ENCODE measurements at places on chromosomes 7 and 10.

DNA sequence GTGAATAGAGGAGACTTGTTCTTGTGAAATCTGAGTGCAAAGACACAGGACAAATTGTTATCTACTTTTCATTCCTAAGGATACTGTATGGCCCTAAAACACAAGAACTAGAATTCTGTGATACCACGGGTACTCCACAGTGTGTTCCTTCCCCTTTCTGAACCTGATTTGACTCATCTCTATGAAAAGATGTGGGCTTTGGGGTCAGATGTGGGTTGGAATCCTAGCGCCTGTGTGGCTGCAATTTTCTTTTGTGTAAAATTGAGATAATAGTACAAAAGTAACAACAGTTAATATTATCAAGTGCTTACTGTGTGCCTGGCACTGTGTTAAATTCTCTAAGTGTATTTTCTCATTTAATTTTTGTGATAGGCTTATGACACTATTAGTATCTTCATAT lies 8.1 kb downstream of the SRGN start:
- H3K27ac ChIP-seq = no peak overlapping the region
- H3K27me3 ChIP-seq = no peaks in the 10 kb centered on the region
- no peak for DNase-seq
- H3K4me1 ChIP-seq = peaks cover 59% of the 10 kb centered on the region
- H3K36me3 ChIP-seq = peaks cover 56% of the 10 kb centered on the region

GRCh38 chr7:138512885-138513284 lies 52.8 kb downstream of the TRIM24 start:
- H3K4me3 ChIP-seq = no peak overlapping the region
- H3K27ac ChIP-seq = no peak overlapping the region
- no peak for DNase-seq
- H3K36me3 ChIP-seq = peaks cover 68% of the 10 kb centered on the region
- H3K4me1 ChIP-seq = peaks cover 10% of the 10 kb centered on the region

GRCh38 chr10:126434235-126434634 lies 46.0 kb upstream of the ADAM12 start:
- no peak overlapping the region for H3K27ac ChIP-seq
- no peak for DNase-seq
- H3K27me3 ChIP-seq = peaks cover 3% of the 10 kb centered on the region
- no peaks in the 10 kb centered on the region for H3K4me1 ChIP-seq

DNA sequence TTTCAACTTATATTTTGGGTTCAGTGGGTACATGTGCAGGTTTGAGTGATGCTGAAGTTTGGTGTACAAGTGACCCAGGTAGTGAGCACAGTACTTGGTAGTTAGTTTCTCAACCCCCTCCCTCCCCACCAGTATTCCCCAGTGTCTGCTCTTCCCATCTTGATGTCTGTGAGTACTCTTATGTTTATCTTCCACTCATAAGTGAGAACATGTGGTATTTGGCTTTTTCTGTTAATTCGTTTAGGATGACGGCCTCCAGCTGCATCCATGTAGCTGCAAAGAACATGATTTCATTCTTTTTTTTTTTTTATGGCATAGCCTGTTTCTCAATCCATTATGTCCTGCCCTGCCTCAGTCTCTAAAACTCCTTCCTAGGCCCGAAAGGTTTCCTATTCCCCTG lies 222.1 kb downstream of the WDR37 start:
- H3K4me3 ChIP-seq = no peak overlapping the region
- H3K4me1 ChIP-seq = no peaks in the 10 kb centered on the region
- no peak for DNase-seq
- no peaks in the 10 kb centered on the region for H3K36me3 ChIP-seq

GRCh38 chr10:5196702-5197113 lies at the start of gene AKR1C4:
AKR1C4 (plus strand) TSS chr10:5196837; CDS start chr10:5196868, 31 bp downstream.
- no peak within 1 kb of the TSS for H3K27ac ChIP-seq
- DNase-seq = no peak
- H3K4me1 ChIP-seq = no peaks in the 10 kb centered on the region
- no peaks in the 10 kb centered on the region for H3K36me3 ChIP-seq
- H3K4me3 ChIP-seq = no peak within 1 kb of the TSS

- no peaks in the 10 kb centered on the region for H3K36me3 ChIP-seq
- H3K27me3 ChIP-seq = peaks cover 3% of the 10 kb centered on the region
- H3K27ac ChIP-seq = no peak overlapping the region
- H3K4me1 ChIP-seq = no peaks in the 10 kb centered on the region
These were observed 14.3 kb upstream of the ELOVL3 start for GRCh38 chr10:102211615-102212299.

DNA sequence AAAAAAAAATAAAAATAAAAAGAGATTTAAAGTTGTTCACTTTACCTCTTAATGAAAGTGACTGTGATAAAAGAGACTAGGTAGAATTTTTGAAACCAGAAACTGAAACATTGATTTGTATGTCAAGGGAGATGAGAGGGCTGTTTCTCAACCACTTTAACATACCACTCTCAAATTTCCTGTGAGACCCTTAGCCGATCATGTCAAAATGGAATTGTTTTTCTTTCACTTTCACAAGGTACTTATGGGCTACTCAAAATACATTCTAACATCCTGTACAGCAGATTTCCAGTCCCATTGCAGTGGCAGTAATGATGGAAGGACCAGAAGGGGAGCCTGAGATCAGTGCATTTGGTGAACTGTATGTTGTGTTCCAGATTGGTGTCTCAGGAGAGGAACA lies 261.2 kb downstream of the PPP1R3A start:
- H3K4me3 ChIP-seq = no peak overlapping the region
- no peaks in the 10 kb centered on the region for H3K27me3 ChIP-seq
- no peaks in the 10 kb centered on the region for H3K4me1 ChIP-seq
- H3K27ac ChIP-seq = no peak overlapping the region
- H3K36me3 ChIP-seq = no peaks in the 10 kb centered on the region
- no peak for DNase-seq

- no peaks in the 10 kb centered on the region for H3K27me3 ChIP-seq
- H3K36me3 ChIP-seq = no peaks in the 10 kb centered on the region
- DNase-seq = peak; percentile 51
- H3K4me1 ChIP-seq = no peaks in the 10 kb centered on the region
These were observed 58.9 kb downstream of the SH2D4B start for GRCh38 chr10:80596391-80597257.

DNA sequence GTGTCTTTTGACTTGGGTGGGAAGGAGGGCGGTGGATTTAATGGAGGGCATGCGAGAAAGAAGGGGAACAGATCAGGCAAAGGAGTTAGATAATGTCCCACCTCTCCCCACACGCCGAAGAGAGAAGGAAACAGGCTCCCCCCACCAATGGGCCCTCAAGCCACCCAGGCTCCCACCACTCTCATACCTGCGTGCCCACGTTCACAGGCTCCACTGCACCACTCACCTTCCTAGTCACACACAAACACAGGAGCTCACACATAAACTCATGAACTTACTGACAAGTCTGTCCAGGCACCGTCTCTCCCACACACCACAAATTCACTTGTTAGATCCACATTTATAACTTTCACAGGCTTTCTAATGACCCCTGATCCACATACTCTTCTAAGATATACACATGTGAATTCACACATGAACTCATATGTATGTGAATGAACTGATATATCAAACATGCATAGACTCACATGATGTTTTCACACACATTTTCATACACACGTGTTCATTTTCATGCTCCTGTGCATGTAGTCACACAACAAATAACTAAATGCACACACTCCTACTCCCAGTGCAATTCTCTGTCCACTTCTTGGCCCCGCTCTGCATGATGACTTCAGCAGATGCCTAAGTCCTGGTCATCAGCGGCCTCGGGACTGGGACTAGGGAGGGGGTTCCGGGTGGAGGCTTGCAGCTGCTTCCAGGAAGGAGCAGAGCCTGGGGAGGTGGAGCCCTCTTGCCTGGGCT lies 1.5 kb downstream of the LZTS2 start:
- H3K4me3 ChIP-seq = peak overlapping the region; percentile 50
- peak overlapping the region; percentile 27 for H3K27ac ChIP-seq
- no peaks in the 10 kb centered on the region for H3K27me3 ChIP-seq
- DNase-seq = no peak
- peaks cover 20% of the 10 kb centered on the region for H3K4me1 ChIP-seq

GRCh38 chr10:3782451-3783315 lies 2.3 kb downstream of the KLF6 start:
- peak overlapping the region; percentile 82 for H3K4me3 ChIP-seq
- H3K36me3 ChIP-seq = peaks cover 67% of the 10 kb centered on the region
- peaks cover 58% of the 10 kb centered on the region for H3K4me1 ChIP-seq
- no peaks in the 10 kb centered on the region for H3K27me3 ChIP-seq
- peak; percentile 57 for DNase-seq

DNA sequence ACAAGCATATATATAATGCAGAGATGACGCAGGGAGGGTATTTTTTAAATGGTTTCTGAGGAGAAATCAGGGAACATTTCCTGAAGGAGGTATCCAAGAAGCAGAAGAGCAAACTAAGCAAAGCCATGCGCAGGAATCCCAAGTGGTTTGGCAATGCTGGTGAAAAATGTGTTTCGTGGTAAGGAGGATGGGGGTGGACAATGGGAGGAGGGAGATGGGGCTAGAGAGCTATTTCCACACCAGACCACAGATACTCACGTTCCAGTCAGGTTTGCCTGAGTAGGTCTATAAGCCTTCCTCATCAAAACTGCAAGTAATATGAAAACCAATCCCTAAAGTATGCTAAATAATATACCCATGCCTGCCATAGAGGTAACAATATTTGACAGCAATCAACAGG lies 223.7 kb upstream of the MKLN1 start:
- H3K36me3 ChIP-seq = peaks cover 32% of the 10 kb centered on the region
- H3K27ac ChIP-seq = no peak overlapping the region
- no peak for DNase-seq
- peak overlapping the region; percentile 74 for H3K4me3 ChIP-seq
- H3K27me3 ChIP-seq = no peaks in the 10 kb centered on the region

Data from activated CD4-positive, alpha-beta T cell treated with anti-CD3 and anti-CD28 coated beads for 36 hours (primary cell).